ENCODE measurements at places on chromosomes 7 and 10. TPM values are rescaled to one million over a fixed set of nuclear protein-coding genes. Genes with fewer than 3 reads are reported as not detected.

PTEN gene
- total RNA-seq = 123 TPM

ERVW-1 gene
- not detected for total RNA-seq

AEBP1 gene
- total RNA-seq = 3.3 TPM

MEOX2 gene
- under 0.01 TPM for total RNA-seq

CTAGE4 gene
- 0.18 TPM for total RNA-seq

CALHM1 gene
- not detected for total RNA-seq
